Stimulated activated CD8-positive, alpha-beta memory T cell treated with anti-CD3 and anti-CD28 coated beads, Interleukin-15, amount 100 ng/mL, for 24 hours (primary cell): ENCODE measurements at places on chromosomes 2 and 18.

DNA sequence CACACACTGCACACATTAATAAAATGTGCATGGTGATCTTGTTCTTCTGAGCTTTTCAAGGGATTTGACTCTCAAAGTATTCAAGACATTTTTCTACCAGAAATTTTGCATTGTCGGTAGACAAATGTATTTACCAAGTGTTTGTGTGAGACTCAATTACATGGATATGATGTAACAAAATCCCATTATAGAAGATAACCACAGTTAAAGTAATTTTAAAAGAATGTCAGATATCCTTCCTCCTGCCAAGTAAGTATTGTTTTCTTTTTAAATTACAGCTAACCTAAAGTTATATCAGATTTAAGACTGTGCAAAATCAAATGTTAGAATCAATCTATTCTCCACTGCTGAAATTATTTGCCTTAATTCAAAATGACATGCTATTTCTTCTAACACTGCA, 1344.5 kb upstream of the CHAC2 start:
- DNase-seq: no peak

DNA sequence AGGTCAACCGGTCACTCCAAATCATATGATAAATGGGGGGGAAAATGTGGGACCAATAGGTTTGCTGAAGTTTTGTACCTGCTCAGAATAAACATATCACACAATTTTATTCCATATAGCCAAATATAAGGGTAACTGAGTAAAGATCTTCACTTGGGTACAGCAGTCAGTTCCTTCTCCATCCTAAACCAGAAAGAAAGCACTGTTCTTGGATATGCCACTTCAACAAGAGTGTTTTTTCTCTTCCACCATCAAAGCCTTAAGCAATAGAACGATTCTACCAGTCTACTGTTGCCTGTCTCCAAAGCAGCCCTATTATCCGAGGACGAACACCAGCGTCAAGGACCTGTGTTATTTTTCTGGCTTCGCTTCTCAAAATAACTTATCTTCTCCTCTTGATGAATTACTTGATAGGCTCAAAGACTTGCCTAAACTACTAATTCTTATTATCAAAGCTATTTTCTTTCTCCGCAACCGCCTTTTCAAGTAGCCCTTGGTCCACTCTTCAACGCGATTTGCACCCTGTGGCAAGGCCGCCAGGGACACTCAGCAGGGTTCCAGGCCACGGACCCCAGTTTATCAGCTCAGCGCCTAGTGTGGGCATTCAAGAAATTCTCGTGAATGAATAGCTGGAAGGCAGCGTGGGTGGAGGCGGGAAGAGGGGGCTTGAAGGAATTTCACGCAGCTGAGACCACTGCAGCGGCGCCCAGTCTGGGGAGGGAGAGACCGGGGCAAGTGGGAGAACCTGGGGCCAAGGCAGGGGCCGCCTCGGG, 646 bp downstream of the ALS2 start:
- no peak for DNase-seq

DNA sequence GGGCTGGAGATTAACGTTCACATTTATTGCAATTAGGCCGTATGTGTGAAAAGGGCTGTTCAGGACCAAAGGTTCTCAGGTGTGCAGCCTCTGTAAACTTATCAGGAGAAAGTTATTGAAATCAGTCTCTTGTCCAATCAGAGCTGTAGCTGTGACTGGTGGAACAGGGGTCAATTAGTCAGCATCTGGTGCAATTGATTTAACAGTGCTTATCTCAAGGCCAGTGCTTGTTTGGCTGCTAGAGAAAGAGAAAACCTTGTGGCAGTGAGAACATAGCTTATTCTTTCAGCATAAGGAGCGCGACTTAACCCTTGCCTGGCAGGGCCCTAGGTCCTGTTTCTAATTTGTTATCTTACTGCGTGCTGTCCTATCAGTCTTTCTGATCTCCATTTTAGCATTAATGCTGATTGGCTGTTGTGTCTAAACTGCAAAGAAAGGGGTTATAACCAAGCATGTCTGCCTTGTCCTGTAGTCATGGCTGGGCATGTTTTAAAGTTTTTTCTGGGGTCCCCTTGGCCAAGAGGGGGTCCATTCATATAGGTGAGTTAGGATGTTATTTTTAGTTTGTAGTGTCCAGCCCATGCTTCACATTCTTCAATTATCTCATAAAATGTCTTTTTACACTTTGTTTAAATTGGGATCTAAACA, 66.4 kb downstream of the CYB5A start:
- DNase-seq: no peak

GRCh38 chr2:109563980-109564550, 49.7 kb downstream of the SEPTIN10 start:
- no peak for DNase-seq

GRCh38 chr18:7000484-7001096, 117.0 kb downstream of the LAMA1 start:
- DNase-seq: no peak

DNA sequence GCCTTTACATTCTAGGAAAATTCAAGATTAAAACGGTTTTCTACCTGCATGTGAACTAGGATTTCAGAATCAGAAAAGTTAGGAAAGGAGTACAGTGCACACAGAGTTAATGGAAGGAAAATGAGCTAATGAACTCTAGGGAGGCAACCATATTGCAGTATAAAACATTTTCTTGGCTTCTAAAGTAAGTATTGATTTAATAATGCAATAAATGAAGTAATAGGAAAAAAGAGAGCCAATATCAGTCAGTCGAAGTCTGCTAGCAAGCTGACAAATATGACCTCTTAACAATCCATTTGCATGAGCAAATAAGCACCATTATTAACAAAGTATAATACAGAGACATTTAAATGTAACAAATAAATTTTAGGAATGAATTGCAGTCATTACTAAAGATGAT, 80.2 kb upstream of the COL3A1 start:
- DNase-seq: no peak

DNA sequence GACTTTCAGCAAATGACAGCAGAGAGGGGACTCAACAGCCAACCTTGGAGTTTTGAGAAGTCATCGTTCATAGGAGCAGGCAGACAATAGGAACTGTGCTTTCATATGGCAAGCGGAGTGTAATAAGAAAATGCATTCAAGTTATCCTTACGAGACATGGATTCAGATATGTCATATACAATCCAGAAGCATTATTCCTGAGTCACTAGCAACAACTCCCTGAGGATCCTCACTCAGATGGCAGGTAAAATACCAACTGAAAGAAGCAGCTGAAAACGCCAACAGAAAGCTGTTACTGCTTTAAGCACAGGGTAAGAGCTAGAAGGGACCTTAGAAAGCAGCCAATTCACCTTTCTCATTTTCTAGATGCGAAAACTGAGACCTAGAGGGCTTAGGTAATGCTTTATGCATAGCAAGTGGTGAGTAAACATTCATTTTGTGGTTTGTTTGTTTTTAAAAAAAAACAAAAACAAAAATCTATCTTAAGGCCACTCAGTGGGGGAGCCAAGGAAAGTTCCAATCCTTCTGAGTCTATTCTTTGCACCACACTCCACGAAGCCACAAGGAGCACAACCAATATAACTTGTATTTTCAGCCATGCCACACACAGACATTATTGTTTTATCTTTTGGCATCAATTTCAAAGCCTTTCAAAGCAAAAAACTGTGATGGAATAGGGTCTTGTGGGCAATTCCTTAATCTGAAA, 89.1 kb upstream of the RIOK3 start:
- DNase-seq: no peak

GRCh38 chr2:102141011-102141943, 1.3 kb upstream of the IL1R1 start:
- no peak for DNase-seq

DNA sequence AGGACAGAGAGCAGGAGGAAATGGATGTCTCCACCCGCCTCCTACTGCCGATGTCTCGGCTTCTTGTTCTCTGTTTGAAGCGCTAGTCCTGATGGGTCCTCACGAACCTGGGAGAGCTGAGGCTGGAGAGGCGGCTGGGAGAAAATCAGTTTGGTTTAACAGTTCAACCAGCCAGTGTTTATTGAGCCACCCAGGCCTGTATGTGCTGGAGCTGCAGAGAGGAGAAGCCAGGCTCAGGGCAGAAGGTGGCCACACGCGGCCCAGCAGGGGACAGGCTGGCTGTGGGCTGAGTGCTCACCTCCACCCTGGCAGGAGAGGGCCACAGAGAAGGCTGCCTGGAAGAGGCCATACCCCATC, 202.1 kb downstream of the CYP26B1 start:
- DNase-seq: no peak

GRCh38 chr18:41396861-41397260, 558.2 kb upstream of the PIK3C3 start:
- DNase-seq: no peak

DNA sequence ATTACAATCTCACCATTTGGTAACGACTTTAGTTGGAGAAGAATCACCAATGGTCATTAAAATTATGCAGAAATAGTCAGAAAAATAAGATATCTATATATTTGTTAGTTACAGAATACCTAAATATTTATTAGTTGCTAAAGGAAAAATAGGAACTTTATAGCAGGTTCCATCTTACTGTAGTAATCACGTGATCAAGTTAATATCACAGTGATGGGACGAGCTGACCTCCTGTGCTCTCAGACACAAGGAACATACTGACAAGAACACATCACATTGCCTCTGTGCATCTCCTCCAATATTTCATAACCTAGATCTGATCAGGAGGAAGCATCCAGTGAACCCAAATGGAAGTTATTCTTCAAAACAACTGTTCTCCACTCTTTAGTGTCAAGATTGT, 215.3 kb downstream of the GALR1 start:
- no peak for DNase-seq

GRCh38 chr2:147456779-147457178, 388.1 kb upstream of the ACVR2A start:
- no peak for DNase-seq

DNA sequence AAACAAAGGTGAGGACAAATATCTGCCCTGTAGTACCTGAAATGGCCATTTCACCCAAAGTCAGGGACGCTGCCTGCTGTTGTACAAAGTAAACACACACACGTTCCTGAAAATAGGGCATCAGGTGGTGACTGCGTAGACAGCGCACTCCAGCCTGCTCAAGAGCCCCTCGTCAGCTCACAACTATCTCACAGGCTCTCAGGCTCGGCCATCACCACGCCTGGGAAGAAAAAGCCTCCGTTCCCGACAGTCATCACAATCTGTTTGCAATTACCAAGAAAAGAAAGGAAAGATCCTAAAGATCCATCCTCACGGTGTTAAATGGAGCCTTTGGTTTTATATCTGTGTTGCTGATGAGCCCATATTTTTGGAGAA, 230.2 kb downstream of the ZNF516 start:
- no peak for DNase-seq

- DNase-seq: no peak
Observed at GRCh38 chr2:196104066-196104465, 35.4 kb upstream of the DNAH7 start.
